ENCODE measurements at places on chromosomes 7 and 10.

DNA sequence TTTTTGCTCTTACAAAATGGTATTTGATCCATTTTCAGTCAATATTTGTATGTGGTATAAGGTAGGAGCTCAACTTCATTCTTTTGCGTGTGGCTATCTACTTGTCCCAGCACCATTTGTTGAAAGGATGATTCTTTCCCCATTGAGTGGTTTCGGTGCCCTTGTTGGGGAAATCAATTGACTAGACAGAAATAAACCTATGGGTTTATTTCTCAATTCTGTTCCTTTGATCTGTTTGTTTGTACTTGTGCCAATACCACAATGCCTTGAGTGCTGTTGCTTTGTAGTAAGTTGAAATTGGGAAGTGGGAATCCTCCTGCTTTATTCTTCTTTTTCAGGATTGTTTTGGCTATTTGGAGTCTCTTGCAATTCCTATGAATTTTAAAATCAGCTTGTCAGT, 41.0 kb downstream of the SNX10 start:
- no peak for DNase-seq

- DNase-seq = no peak
Measured at GRCh38 chr7:15783987-15784693, 97.7 kb upstream of the MEOX2 start.

DNA sequence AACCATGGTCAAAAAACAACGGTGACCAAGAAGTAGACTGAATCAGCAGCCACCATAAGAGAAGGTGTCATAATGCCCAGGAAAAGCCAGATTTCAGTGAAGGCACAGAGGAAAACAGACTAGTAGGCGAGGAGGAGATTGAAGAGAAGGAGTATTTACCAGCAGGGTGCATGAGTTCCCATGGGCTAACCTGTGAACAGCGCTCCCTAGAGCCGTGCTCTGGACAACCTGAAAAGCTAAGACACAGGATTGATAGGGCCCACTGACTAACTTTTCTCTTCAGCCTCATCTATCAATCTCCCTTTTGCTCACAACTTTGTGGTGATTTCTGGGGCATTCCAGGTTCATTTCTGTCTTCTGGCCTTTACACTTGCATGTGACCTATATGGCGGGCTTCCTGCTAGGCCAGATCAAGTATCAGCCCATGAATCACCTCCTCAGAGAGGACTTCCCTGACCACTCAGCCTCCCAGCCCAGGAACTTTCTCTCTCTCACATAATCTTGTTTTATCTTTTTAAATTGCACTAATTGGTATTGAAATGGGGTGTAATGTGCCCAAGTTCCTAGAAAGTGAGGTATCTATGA, 12.8 kb downstream of the ANKRD22 start:
- no peak for DNase-seq

GRCh38 chr7:75739796-75740672, 1.3 kb upstream of the HIP1 start:
- DNase-seq = peak; percentile 92

GRCh38 chr7:1497293-1497927, 6.8 kb downstream of the INTS1 start:
- DNase-seq = no peak

DNA sequence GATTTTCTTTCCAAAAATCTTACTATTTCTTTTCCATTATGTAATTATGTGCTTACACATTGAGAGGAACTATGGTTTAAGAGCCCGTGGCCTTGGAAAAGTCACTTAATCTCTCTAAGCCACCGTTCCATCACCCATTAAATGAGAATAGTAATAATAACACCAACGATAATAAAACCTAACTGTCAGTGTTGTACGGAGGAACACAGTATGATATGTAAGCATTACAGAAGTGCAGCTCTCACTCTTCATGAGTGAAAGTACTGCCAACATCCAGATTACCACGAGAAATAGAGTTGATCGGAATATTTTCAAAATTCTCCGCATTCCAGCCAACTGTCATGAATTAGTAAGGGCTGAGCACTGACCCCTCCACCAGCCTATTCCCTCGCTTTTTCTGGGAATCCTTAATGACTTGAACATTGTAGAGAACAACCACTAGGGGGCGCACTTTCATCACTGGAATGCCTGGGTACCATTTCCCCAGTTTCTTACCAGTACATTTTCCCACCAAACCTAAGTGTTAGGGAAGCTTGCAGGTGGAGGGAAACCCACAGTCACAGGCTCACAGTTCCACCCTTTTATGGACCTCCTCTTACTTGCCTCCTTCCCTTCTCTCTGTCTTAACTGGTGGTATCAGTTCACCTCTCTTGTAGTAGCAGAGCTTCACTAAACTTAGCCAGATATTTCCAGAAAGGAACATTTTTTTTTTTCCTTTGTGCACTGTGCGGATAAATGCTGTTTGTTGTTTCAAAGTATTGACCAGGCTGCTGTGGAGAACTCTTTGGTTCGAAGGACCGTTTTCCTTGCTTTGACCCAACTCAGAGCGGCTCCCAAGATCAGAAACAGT, 27.8 kb downstream of the NKX2-3 start:
- DNase-seq = peak; percentile 45

DNA sequence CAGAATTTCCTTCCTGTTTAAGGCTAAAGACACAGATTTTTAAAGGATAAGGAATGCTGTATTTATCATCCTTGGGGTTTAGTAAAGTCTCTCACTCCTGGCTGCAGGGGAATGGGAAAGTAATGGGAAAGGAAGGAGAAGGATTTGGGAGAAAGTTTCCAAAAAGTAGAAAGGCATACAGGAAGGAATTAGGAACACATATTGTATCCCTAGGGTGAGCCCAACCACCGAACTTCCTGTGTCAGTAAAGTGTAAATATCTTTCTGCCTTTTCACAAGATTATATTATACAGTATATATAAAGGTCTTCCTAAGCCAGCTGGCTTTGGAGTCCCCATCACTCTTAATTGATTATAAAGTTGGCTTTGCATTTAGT, 12.0 kb upstream of the UBE2D1 start:
- no peak for DNase-seq

- DNase-seq = no peak
Measured at GRCh38 chr7:28081016-28081415, 99.6 kb downstream of the JAZF1 start.

DNA sequence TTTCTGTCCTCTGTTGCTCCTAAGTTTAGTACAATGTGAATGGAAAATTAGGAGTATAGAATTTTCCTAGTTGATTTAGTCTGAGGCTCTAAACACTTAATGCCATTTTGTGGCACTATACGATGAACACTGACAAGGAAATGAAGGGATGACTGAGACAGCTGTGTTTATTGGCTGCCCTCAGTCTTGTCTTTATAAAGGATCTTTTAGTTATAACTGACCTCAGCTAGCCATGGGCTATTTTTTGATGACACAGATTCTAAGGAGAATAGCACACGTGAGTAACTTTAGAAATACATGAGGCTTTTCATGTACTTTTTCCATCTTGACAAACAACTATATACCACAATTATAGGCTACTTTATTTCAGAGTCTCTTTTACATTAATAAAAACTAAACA, 113.7 kb downstream of the PRKG1 start:
- no peak for DNase-seq

DNA sequence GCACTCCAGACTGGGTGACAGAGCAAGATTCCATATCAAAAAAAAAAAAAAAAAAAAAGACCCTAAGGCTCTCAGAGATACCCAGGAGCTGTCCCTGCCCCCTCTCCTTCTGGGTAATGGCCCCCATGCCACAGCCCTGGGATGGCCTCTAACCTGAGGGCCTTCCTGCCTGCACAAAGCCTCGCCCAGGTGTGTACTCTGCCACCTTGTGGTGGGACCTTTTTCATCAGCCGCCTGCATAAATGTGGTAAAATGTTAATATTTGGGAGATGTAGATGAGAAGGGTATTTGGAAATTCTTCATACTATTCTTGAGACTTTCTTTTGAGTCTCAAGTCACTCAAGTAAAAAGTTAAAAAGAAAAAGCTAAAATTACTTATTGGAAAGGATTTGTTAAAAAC, 46.3 kb upstream of the RNF216 start:
- peak; percentile 65 for DNase-seq

DNA sequence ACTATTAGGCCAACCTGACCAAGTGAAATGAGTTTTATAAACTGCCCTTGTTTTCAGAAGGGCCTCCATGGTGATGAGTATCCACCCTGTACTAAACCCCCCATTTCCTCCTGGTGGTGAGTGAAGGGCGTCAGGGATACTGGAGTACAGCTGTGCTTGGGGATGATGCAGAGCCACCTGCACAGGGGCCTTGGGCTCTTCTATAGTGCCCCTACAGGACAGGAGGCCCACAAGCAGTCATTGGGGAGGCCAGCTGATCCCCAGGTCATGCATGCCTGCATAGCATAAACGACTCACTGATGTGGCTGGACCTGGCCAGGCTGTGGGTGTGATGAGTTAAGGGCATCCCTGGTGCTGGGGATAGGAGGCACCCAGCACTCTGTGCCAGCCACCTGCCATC, 114.1 kb upstream of the CELF2 start:
- DNase-seq = peak; percentile 13

- no peak for DNase-seq
Measured at GRCh38 chr10:112000466-112000865, 183.1 kb downstream of the GPAM start.

DNA sequence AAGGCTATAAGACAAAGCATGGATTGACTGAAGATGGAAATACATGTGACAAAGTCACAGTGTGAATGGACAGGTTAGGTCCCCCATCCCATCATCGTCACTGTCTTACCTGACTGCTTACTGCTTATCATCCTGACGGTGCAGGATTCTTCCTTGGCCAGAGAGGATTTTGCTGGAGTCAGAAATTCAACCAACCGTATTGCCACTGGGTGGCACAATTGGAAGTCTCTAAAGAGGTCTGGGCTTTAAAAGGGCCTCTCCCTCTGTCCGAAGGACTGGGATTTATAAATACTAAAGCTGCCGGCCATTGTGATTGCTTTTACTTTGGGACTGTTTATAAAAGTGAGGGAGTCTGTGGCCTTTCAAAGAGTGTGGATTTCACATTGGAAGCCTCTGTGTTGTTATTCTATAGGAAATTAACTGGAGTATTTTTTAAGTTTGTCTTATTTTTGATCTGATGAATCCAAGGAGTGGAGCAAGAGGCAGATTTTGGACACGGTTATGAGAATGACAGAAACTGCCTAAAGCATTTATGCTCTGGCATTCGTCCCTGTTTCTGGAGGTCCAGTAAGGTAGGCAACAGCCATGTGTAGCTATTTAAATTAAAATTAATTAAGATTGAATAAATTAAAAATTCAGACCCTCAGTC, 113.3 kb upstream of the CREB5 start:
- peak; percentile 24 for DNase-seq

DNA sequence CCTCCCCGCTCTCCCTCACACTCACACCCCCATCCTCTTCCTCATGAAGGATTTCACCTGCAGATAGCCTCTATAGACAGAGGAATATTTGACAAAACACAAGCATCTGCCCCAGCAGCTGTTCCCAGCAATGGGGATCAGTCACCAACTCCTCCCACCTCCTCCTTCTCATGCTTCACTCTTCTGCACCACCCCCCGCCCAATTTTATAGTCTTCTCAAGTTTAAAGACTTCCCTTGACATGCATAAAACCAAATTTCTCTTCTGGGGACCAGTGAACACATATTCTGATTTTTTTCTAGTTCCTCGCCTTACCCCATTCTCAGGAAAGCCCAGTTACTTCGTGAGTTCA, 654.4 kb downstream of the LRMDA start:
- no peak for DNase-seq

- DNase-seq = no peak
Measured at GRCh38 chr7:79319369-79319768, 134.1 kb downstream of the MAGI2 start.

GRCh38 chr7:149330914-149331567, 69.0 kb downstream of the ZNF783 start:
- peak; percentile 33 for DNase-seq

- no peak for DNase-seq
Measured at GRCh38 chr7:39735903-39736302, 112.5 kb downstream of the RALA start.

- DNase-seq = no peak
Measured at GRCh38 chr7:26461518-26461917, 169.9 kb downstream of the SNX10 start.

DNA sequence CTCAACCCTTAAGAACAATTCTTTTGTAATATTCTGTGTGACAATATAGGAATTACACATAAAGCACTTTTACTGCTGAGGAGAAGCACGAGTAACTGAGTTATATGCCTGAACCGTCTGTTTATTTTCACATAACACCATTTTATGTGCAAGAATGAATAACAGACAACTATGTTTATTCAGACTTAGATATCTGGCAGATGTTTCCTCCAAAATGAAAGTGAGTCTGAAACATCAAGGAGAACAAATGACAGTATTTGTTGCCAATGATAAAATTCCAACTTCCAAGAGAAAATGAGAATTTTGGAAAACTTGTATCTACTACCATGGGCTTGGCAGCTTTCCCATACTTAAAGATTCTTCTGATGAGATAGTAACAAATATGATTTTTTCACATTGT, 51.4 kb downstream of the DNMBP start:
- DNase-seq = no peak

GRCh38 chr10:132158823-132159222, 27.9 kb upstream of the DPYSL4 start:
- DNase-seq = peak; percentile 57

DNA sequence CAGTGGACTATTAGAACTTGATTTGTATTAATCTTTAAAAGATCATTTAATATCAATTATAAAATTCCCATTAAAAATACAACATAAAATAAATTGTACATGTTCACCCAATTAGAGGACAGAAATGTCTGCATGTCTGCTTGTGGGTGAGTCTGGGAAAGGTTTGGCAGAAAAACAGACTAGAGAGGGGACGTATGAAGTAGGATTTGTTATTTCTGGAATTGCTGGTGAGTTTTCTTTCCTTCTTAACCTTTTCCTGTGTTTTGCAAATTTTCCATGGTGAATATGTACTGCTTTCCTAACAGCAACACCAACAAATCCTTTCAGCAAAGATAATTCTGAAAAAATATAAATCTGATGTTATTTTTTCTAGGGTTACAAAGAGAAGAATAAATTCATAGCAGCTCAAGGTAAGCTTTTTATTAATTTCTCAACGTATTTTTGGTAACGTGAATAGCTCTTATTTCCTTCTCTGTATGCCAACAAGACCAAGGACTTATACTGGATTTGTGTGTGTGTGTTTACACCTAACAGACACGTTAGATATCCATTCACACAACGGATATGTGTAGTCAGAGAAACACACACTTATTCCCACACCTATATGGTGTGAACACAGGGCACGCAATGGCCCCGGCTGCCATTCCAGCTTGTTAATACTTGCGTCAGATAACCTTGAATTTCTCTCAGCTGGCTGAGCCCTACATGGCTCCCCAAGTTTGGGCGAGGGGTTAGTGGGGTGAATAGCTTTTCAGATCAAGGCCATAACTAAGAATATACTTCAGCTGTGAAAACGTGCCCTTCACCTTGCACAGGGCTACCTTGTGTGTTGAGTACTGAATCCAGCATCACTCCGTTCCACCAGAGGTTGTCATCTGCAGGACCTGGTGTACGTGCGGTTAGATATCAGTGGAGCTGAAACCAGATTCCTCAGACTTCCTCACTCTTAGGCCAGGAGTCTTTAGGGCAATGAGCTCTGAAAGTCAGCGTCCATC, 64.6 kb downstream of the MKI67 start:
- no peak for DNase-seq

DNA sequence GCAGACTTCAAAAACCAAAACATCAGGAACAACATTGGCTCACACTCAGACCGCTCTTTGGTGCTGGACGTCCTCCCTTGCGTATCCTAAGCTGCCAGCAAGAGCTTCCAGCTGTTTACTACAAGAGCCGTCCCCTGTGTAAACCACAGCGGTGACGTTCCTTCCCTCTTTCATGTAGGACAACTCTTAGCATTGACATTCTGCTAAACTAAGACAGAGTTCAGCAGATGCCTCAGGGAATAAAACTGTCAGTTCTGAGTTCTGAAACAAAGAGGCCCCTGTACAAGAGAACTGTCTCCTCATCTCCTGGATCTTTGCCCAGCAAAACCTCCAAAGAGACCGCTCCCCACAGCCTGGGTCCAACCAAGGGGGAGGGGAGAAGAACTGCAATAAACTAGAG, 57.8 kb upstream of the OPALIN start:
- DNase-seq = no peak

All from NAMALWA (cell line).